ENCODE measurements at places on chromosomes 2 and 18. TPM values are rescaled to one million over a fixed set of nuclear protein-coding genes. Genes with fewer than 3 reads are reported as not detected.

- H3K4me1 ChIP-seq: no peaks in the 10 kb centered on the region
- no peaks in the 10 kb centered on the region for H3K27me3 ChIP-seq
- no peaks in the 10 kb centered on the region for H3K36me3 ChIP-seq
- no peak for DNase-seq
- H3K27ac ChIP-seq: no peak overlapping the region
Observed at GRCh38 chr18:76752400-76752799, 70.0 kb upstream of the ZNF236 start.

DNA sequence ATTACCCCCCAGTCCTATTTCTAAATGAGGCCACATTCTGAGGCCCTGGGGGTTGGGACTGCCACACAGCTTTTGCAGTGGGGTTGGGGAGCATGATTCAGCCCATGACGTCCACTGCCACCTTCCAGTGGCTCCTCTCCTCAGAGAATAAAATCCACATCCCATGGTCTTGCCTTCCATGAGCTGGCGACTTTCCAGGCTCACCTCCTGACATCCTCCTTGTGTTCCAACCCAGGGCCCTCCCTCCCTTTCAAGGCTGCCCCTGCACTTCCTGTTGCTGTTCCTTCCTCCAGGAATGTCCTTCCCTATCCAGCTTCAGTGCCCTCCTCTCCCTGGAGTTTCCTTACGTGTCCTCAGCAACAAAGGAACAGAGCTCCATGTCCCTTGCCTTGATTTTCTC lies 187.3 kb upstream of the ID2 start:
- no peaks in the 10 kb centered on the region for H3K36me3 ChIP-seq
- no peaks in the 10 kb centered on the region for H3K27me3 ChIP-seq
- H3K4me1 ChIP-seq: peaks cover 48% of the 10 kb centered on the region

DNA sequence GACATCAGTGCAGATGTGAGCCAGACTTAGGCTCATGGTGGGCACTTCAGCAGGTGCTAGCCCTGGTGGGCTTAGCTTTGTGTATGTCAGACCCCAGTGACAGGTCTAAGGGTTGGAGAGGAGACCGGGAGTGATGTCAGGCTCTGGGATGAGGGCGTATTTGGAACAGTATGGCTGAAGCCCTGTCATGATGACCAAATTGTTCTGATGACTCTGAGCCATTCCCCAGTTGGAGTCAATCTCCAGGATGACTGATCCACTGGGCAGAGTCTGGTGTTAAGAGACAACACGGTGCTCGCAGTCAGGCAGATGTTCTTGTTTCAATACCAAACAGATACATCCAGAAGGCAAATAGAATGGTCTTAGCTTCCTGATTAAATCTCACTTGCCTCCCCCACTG lies 241.5 kb downstream of the SOX11 start:
- no peak for DNase-seq
- no peak overlapping the region for H3K27ac ChIP-seq
- no peaks in the 10 kb centered on the region for H3K27me3 ChIP-seq
- H3K4me1 ChIP-seq: no peaks in the 10 kb centered on the region
- H3K36me3 ChIP-seq: no peaks in the 10 kb centered on the region

DNA sequence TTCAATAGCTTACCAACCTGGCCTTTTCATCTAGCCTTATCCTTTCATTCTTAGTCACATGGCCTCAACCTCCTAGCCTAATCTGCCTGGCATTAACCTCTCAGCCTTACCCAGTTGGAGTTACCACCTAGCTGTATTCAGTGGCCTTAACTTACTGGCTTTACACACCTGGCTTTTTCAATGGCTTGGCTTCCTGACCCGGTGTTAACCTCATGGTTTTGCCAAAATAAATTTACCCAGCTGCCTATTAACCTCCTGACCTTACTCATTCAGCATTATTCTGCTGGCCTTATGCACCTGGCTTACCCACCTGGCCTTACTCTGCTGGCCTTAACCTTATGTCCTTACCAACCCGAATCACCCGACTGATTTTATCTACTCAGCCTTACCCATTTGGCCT lies 135.5 kb upstream of the ZSWIM2 start:
- DNase-seq: no peak
- H3K36me3 ChIP-seq: no peaks in the 10 kb centered on the region
- H3K4me1 ChIP-seq: no peaks in the 10 kb centered on the region
- no peak overlapping the region for H3K27ac ChIP-seq
- H3K4me3 ChIP-seq: no peak overlapping the region

Gene KCNG3
- not detected for polyA plus RNA-seq
